ENCODE measurements at places on chromosomes 6 and 20.

GRCh38 chr6:139473731-139474130 is 99.3 kb upstream of the CITED2 start:
- DNase-seq = no peak

GRCh38 chr6:115643762-115644161 is 416.9 kb downstream of the FRK start:
- no peak for DNase-seq

DNA sequence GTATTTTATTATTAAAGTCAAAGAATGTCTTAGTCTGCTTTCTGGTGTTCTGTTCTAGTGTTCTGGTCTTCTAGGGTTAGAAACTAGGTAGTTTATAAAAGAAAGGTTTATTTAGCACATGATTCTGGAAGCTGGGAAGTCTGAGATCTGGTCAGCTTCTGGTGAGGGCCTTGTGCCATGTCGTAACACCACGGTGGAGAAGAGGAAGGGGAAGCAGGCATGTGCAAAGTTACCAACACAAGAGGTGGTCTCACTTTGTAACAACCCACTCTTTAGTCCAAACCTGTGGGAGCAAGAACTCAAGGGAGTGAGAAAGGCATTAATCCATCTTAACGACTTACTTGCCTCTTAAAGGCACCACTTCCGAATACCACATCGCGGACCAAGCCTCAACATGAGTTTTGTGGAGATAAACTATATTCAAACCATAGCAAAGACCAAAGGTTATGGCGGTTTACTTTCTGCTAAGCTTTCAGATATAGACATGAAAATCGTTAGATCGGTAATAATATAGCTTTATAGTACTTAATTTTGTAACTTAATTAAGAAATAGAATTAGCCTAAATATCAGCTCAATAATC is 99.4 kb downstream of the NCOA3 start:
- DNase-seq = no peak

GRCh38 chr20:64121586-64121985 is 14.2 kb upstream of the NPBWR2 start:
- DNase-seq = no peak

- no peak for DNase-seq
Measured at GRCh38 chr20:53763707-53764414, 170.2 kb upstream of the ZNF217 start.

- DNase-seq = no peak
Measured at GRCh38 chr6:110158479-110158878, 21.0 kb downstream of the WASF1 start.

DNA sequence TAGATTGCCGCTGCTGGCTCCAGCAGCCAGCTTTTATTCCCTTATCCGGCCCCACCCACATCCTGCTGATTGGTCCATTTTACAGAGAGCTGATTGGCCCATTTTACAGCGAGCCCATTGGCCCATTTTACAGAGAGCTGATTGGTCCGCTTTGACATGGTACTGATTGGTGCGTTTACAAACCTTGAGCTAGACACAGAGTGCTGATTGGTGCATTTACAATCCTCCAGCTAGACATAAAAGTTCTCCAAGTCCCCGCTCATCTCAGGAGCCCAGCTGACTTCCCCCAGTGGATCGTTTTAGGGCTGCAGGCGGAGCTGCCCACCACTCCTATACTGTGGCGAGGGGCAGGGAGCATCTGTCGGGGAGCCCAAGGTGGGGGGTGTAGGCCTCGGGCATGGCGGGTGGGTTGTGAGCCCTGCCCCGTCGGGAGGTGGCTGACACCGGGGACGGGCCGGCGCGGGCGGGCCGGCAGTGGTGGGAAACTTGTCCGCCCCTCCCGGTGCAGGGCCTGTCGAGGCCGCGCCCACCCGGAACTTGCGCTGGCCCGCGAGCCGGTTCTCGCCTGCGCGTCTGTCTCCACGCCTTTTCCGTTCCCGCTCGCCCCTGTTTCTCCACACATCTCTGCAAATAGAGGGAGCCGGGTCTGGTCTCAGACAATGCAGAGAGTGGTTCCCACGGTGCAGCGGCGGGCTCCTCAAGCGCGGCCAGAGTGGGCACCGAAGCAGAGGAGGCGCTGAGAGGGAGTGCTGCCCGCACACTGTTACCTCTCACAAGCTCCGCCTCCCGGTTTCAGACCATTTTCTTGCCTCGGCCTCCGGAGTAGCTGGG is 86.1 kb upstream of the STMND1 start:
- peak; percentile 68 for DNase-seq

- no peak for DNase-seq
Measured at GRCh38 chr20:61917474-61918145, 148.1 kb downstream of the TAF4 start.

DNA sequence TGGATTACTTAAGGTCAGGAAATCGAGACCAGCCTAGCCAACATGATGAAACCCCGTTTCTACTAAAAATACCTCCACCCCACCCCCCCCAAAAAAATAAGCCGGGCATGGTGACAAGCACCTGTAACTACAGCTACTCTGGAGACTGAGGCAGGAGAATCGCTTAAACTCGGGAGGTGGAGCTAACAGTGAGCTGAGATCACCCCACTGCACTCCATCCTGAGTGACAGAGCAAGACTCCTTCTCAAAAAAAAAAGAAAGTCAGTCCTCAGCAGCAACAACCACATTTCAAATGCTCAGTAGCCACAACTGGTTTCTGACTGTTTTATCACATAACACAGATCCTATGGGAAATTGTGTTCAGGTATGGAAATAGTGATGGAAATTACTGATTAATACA is 135.3 kb downstream of the HFE start:
- no peak for DNase-seq

DNA sequence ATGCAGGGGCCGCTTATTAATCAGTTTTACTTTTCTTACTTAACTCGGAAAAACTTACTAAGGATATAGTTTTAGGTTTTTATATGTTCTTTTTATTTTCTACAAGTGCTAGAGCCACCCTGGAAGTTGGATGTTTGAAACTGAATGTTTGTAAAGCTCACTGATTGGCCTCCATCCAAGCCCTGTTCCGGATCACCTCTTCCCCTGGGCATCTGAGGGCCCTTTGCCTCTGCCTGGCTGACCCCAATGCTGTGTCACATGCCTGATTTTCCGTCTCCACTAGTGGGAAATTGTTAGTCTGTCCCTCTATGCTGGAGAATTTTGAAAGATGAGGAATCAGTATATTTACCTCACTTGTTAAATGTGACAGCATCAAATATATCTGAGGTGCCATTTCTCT is 79.3 kb downstream of the SLC35F1 start:
- no peak for DNase-seq

GRCh38 chr20:50101887-50102286 is 11.1 kb downstream of the UBE2V1 start:
- DNase-seq = no peak

- DNase-seq = no peak
Measured at GRCh38 chr20:58131151-58131550, 97.3 kb downstream of the ANKRD60 start.

DNA sequence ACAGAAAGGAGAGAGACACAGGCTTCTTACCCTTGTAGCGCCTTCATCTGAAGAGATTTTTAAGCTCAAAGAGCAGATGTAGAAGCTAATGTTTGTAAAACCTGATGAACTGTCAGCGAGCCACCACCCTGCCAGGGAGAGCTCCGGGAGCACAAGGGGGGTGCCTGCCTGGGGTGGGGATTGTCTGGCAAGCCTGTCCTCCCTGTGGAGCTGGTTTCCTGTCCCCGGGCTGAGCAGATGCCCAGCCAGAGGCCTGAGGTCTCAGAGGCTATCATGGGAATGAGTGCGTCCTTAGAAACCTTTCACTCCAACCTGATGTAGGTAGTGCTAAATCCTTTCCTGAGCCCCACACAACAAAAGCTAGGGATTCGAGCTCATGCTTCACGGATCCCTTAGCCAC is 41.9 kb upstream of the NR2E1 start:
- DNase-seq = no peak

GRCh38 chr6:120405947-120406346 is 928.3 kb downstream of the TBC1D32 start:
- DNase-seq = no peak

DNA sequence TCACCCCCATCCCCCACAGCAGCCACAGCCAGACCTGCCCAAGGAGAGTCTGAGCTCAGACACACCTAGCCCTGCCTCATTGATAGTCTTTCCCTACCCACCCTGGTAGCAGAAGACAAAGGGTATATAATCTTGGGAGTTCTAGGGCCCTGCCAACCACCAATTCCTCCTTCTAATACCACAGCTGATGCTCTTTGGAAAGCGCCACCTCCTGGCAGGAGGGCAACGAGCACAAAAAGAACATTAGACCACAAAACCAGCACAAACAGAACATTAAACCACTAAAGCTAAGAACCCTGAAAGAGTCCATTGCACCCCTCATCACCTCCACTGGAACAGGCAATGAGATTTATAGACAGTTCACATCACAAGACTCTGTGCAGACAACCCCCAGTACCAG is 195.8 kb upstream of the FUT9 start:
- DNase-seq = no peak

- DNase-seq = no peak
Measured at GRCh38 chr6:101402622-101403031, 9.1 kb downstream of the GRIK2 start.

- DNase-seq = no peak
Measured at GRCh38 chr6:5125152-5126006, 40.2 kb downstream of the PPP1R3G start.

- DNase-seq = no peak
Measured at GRCh38 chr6:134245706-134246105, 72.2 kb downstream of the SGK1 start.

DNA sequence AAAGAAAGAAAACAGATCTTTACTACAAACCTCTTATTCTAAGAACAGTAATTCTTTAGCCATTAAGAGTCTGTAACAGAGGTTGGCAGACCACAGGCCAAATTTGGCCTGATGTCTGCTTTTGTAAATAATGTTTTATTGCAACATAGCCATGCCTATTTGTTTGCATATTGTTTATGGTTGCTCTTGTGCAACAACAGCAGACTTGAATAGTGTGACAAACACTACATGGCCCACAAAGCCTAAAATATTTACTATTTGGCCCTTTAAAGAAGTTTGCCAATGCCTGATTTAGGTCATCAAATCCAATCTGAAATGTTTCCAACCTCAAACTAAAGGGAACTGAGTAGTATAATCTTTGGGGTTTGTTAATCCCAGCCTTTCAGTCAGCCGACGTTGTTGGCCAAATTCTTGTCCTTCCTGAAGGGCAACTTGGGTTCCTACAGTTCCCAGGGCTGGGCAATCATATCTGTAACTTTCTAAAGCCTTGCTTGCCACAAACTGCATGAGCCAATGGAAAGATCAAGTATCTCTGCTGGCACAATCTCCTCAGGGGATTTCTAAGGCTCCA is 33.9 kb upstream of the TBC1D20 start:
- DNase-seq = no peak

GRCh38 chr6:134172706-134173365 is 120.4 kb upstream of the SLC2A12 start:
- DNase-seq = no peak

- no peak for DNase-seq
Measured at GRCh38 chr6:7784248-7784647, 58.3 kb downstream of the BMP6 start.

DNA sequence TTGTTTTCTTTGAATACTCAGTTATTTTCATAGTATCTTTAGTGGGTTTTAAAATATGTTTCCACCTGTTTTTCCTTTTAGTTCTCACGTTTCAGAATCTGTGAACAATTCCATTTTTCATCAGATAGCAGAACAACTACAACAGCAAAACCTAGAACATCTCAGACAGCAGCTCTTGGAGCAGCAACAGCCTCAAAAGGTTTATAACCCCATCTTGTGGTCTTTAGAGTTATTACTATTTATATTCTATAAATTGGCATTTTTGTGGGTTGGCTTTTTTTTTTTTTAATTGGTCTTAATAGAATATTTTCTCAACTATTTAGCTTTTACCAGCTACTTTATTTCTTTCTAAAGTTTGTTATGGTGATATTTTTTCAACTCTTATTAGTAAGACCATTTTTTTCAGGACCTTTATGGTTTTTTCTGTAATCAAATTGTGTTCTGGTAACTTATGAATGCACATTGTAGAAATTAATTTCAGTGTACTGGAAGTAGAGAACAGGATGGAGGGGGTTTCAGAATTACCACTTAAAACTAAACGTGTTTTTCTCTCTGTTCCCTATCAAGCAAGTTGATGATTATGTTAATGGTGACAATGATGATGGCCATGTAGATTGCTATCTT is 72.2 kb downstream of the SCAF8 start:
- peak; percentile 51 for DNase-seq

GRCh38 chr6:42101186-42101657 is 41.2 kb downstream of the C6orf132 start:
- no peak for DNase-seq

GRCh38 chr6:135419162-135419561 is 78.4 kb downstream of the AHI1 start:
- DNase-seq = no peak

DNA sequence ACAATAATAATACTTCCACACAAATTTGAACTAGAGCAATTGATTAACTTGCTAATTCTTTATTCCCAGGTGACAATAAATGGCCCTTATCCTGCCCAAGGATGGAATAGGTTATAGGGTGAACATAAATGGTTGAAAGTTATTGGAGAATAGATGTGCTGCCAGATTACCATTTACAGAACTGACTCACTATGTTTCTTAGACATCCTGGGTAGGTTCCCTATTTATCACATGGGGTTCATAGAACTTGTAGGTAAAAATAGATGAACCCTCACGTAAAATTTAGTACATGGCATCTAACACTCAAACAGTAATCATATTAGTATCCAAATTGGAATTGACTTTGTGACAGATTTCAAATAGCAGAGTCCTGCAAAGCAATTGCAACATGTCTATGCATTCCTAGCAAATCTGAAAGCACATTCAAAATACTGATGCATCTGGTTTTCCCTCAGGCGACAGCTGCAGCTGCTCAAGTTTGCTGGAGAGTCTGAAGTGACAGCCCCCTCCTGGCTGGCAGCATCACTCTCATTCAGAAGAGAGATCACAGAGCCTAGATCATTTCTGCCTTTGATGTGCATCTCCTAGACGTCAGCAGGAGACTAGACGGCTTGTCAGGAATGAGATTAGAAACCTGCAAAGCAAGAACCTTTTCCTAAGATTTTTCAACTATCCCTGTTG is 80.2 kb upstream of the RNF217 start:
- DNase-seq = no peak

DNA sequence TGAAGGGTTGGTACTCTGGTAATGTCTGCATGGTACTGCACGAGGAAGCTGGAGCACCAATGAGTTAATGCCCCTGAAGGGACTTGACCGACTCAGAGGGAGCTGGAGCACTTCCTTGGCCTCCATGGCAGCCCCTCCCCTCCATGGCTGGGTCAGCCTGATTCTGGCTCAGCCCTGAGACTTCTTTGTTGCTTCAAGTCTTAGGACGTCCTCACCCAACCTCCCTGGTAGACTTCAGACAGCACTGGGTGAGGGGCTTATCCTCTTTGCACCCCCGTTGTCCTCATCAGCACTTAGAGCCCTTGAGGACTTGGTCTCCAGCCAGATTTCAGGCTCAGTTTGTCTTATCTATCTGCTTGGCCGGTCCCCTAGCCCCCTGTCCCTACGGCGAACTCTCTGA is 16.4 kb upstream of the TAGAP start:
- DNase-seq = no peak

GRCh38 chr6:121780325-121781321 is 345.2 kb downstream of the GJA1 start:
- no peak for DNase-seq

GRCh38 chr6:90072501-90072900 is 178.2 kb downstream of the GJA10 start:
- no peak for DNase-seq
